ENCODE measurements at places on chromosomes 11 and 22.

DNA sequence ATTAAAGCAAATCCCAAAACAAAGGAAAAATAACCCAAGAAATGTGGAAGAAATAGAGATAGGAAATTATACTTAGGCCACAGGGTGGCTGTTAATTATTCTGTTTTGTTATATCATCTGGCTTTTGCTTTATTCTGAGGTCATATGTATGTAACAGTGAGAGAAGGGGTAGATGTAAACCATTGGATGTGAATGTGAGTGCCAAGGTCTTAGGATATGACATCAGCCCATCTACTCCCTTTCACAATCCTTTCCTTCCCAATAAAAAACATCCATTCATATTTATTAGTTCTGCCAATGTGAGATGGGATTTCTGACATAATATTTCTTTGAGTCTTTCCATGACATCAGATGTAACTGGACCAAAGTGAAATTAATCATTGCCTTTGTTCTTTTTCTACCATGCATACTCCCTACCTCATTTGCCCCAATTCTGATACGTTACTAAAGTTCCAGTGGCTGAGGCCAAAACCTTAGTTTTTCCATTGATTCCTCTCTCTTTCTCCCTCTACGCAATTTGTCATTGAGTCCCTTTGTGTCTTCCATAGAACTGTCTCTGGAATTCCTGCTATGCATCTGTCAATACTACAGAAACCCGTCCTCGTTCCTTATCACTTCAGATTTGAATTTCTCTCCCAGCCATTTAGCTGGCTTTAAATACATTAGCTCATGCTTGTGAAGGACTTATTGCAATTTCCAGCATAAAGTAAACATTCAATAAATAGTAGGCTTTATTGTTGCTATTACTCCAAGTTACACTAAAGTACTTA lies 170.3 kb downstream of the ARHGAP42 start:
- no peak for DNase-seq

DNA sequence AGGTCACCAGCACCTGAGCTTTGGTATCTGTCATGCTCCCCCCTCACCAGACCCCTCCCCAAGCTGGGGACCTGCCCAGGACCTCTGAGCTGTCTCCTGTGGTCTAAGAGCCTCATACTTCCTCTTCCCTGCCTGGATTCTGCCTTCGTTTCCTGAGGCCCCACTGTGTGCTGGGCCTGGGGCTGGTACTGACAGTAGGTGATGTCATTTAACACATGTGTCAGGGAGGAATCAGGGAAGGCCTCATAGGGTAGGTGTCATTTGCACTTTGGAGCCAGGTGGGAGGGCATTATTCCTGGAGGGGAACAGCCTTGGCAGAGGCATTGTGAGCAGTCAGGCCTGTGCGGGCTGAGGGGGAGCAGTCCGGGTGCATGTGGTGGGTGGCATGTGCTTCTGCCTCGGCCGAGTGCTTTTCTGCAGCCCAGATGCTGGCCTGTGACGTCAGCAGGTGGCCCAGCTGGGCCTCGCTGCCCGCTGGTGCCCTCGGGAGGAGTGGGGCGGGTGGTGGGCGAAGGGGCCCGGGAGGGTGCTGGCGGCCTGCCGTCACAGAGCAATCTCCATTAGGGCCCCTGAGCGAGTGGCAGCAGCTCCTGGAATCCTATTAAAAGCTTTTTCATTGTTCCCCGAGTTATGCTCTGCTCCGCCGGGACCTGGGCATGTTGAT lies 9.1 kb downstream of the FLRT1 start:
- no peak for DNase-seq

- no peak for DNase-seq
These were observed 73.2 kb upstream of the TIMP3 start for GRCh38 chr22:32728291-32728690.

DNA sequence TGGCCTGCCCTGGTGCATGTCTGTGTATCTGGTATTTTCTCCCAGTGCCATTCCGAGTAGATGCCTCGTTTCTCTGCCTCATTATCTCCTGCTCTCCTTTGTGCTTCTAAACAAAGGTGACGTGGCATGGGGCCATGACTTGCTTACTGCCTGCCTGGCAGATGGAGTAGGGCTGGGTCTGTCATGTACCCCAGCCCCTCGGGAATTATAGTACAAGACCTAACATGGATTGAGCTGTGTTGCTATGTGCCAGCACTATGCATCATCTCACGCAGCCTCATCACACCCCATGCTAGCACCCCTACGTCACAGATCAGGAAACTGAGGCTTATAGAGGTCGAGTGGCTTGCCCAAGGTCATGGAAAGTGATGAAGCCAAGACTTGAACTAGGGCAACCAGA lies 88.1 kb downstream of the GALNT18 start:
- no peak for DNase-seq

DNA sequence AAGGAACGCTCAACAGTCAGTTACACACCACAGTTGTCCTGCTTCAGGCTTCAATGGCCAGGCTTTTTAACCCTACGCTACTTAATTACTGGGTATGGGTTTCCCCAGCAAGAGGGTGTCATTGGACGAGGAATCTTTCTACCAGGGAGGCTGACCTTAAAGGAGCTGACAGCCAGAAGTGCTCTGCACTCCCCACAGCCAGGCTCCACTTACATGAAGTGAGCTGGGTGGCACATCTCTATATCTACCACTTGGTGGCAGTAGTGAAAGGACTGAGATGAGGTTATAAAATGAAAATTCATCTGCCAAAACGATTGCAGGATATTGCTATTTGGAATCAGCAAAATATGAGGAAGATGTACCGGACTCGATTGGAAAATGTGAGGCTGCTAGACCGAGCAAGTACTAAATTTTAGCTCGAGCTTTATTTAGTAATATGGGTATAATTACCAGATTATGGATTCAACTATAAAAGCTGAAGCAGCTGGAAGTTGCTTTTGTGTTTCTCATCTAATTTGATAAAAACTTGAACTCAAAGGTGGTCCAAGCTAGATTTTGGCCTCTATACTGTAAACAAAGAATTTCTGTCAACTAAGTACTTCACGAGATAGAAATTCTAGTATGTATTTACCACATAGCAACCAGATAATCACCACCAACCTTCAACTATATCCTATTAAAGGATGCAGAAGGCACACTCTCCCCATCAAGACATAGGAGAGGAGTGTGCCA lies 53.9 kb upstream of the CEP126 start:
- no peak for DNase-seq

GRCh38 chr22:32650553-32651345 lies 150.8 kb upstream of the TIMP3 start:
- DNase-seq, result no peak

DNA sequence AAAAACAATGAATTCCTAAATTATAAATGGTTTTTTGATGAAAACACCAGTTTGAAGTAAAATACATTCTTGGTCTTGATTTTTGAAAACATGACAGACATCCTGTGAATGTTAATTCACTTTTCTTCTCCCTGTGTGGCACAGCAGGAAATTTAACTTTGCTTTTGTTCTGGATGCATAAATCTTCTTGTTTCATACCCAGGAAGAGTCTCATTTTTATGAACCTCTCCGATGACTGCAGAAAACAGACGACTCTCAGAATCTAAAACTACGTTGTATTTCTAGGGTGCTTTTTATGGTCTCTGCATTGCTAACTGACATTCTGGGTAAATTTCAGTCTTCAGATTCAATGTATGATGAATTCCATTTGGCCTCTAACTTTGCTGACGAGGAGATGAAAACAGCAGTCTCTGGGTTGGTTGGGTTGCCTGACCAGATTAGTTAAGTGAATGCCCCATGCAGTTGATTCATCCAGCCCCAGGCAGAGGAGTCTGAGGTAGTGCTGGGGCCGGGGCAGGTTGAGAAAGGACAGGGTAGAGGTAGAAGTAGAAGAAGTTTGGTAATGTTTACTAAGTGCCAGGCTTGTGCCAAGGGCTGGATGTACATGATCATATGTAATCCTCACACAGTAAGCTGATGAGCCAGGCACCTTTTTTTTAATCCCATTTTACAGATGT lies 20.1 kb downstream of the TCP11L1 start:
- DNase-seq, result no peak

GRCh38 chr11:46256540-46257001 lies 20.9 kb upstream of the CREB3L1 start:
- no peak for DNase-seq

DNA sequence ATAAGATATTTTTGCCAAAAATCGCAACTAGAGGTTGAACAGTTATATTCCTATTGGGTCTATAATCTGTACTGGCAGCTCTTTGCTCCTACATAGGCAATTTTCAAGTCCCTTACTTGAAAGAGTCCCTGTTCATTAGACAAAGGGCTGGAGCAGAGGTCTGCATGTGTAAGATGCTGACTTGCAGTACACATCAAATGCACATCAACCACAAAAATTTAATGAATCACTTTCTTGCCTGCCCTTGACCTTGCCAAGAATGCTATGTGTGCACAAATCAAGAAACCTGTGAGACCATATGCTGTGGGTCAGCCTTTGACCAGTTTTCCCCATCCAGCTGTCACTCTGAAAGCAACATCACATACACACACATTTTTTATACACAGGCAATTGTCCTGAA lies 661.5 kb downstream of the LRRC4C start:
- no peak for DNase-seq

- no peak for DNase-seq
These were observed 6.8 kb downstream of the CRYBB1 start for GRCh38 chr22:26610996-26611395.
